ENCODE measurements at places on chromosomes 13 and 19.
A peak's percentile ranks its signal among the peaks of the same experiment; 100 is the strongest.

DNA sequence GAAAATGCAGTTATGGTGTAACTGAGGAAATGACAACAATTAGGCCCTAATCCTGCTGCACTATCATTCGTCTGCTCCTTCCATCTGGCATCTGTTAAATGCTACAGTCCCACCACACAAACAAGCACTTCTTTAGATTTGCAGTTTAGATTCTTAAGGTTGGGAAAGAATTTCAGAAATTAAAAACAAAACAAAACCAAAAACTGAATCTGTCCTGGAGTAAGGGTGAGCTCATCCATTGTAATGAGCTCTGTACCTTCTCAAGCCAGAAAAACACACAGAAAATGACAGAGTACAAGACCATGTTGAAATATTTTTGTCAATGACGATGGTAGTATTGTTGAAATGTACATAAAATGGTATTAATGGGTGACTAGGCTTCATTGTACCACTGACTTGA lies 28.3 kb downstream of the SMAD9 start:
- no peak for DNase-seq

DNA sequence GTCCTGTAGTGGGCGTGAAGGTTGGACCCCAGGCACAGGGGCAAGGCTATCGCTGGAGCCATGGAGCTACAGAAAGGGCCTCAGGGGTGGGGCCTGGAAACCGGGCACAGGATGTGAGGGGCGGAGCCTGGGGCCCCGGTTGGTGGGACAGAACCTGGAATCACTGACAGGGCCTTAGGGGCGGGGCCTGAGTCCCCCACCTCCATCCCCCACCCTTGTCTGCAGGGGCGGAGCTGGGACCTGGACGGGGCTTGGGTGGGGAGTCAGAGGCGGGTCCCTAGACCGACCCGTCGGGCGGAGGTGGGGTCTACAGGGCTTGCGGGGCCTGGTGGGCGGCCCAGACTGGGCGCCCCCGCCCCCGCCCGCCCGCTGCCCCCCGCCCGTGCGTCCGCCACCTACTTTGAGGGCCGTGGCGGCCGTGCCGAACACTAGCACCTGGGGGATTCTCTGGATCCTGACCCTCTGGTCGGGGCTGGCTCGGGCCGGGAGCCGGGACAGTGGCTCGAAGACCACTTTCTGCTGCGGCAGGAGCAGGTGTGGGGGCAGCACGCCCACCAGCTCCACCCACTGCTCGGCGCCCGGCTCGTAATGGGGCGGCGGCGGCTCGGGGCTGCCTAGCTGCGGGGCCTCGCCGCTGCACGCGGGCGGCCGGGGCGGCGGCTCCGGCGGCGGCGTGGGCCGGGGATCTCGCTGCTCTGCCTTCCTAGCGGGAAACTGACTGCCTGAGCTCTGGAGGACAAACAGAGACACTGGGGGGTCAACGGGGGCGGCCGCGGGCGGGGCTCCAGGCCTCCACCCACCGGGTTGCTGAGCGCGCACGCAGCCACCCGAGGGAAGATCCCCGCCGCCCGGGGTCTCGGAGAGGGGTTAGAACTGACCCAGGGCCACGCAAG lies 26.3 kb downstream of the DCAF15 start:
- DNase-seq = peak; percentile 22

GRCh38 chr13:32272021-32272683 lies 43.0 kb downstream of the ZAR1L start:
- no peak for DNase-seq

DNA sequence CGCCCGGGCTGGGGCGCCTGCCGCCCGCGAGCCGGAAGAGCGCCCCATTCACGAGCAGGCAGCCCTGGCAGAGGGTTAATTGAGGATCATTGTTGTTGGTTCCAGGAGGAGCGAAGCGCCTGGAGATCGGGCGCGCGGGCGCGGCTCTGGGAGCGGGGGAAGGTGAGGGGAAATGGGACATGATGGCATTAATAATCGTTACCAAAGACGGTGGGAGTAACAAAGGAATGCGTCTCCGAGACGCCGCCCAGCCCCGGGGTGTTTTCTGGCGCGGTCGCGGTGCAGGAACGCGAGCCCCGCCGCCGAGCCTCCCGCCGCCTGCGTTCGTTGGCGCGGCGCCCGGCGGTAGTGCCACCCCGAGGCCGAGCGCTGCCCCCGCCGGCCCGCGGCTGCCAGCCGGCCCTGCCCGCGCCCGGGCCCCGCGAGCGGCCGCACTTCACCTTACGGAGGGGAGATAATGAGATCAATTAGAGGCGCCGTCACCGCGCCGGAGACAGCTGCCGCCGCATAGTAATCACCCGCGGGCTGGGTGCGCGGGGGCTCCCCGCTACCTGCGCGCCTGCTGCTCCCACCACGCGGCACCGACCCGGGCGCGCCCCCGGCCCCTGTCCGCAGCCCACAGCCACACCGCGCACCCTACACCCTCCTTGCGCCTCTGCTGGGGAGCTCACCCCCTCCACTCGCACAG lies 2.8 kb downstream of the ZNF536 start:
- DNase-seq = no peak

DNA sequence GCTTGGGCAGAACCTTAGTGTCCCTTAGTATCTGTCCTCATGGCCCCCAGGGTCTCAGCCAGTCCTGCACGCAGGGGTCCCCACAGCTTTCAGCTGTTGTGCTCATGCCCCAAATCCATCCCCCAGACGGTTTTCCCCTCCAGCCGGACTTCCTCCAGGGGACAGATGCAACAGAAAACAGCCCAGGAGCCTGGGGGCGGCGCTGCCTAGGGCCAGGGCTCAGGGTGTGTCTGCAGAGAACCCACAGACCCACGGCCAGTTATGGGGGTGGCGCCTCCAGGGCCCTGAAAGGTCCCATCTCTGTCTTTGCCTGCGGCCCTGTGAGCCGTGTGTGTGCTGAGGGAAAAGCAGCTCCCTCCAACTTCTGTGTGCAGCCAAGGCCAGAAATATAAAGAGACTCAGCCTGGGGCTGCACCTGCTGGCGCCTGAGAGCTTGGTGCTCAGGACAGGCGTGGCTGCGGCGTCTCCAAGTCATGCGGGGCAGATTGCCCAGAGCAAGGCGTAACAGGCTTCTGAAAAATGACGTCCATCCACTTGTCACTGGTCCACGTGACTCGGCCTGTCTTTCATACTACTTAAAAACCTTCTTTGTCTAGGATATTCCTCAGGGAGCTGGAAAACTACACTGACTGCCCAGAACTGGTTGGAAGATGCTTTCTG lies 22.1 kb upstream of the F7 start:
- DNase-seq = no peak

- DNase-seq = no peak
Measured at GRCh38 chr13:29817604-29818378, 32.6 kb downstream of the UBL3 start.

- DNase-seq = no peak
Measured at GRCh38 chr19:15563325-15563794, 51.7 kb upstream of the CYP4F8 start.

- DNase-seq = no peak
Measured at GRCh38 chr19:5773276-5773675, 11.3 kb downstream of the PRR22 start.

DNA sequence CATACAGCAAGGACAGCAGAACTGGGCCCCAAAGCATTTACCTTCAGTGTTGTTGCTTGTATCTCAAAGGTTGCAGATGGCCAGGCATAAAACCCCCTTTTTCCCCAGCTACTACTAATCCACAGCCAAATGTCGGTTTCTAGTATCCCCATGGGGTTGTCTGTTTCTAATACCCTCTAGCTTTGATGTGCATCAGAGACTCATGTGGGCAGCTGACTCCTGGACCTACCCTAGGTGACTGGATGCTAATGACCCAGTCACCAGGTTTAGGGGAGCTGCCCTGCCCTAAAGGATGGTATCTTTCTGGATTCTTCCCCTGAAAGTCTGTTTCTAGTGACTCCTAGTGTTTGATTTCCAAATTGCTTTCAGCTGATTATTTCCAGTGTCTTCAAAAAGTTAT lies 23.9 kb downstream of the TJP3 start:
- DNase-seq = no peak

DNA sequence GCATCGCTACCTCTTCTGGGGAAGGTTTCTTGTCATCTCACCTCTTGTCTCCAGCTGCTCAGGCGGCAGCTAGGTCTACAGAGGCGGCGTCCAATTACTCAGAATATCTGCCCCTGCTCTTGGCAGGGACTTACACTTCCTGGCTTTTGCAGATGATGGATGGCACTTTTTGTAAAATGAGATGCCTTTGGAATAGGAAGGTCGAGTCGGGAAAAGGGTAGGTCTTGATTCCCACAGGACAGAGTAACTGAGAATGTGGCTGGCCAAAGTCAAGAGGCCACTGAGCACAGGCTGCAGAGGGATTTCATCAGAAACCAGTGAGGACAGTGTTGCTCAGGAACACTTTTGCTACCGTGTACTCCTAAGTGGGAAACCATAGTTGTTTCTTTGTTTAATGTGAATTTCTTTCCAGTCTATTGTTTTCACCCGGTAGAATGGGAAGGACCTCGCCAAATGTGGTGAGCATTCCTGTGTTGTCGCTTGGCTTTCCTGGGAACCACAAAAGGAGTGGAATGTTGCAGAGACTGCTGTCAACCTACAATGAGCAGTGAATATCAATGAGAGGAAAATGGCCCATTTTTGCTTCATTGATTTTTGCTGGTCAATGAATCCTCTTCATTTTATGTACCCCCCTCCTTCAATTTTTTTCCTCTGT lies 383.7 kb downstream of the HS6ST3 start:
- DNase-seq = no peak

GRCh38 chr13:77827332-77827731 lies 91.3 kb downstream of the EDNRB start:
- DNase-seq = no peak

- DNase-seq = no peak
Measured at GRCh38 chr19:17757125-17757524, 5.8 kb downstream of the FCHO1 start.

- DNase-seq = no peak
Measured at GRCh38 chr19:40335101-40335500, 13.1 kb downstream of the C19orf47 start.

GRCh38 chr19:34310494-34310981 lies 54.5 kb upstream of the GPI start:
- no peak for DNase-seq

- DNase-seq = peak; percentile 71
Measured at GRCh38 chr13:46165485-46166223, 16.3 kb downstream of the LCP1 start.

GRCh38 chr19:43682824-43683661 lies 13.1 kb upstream of the PLAUR start:
- DNase-seq = no peak

DNA sequence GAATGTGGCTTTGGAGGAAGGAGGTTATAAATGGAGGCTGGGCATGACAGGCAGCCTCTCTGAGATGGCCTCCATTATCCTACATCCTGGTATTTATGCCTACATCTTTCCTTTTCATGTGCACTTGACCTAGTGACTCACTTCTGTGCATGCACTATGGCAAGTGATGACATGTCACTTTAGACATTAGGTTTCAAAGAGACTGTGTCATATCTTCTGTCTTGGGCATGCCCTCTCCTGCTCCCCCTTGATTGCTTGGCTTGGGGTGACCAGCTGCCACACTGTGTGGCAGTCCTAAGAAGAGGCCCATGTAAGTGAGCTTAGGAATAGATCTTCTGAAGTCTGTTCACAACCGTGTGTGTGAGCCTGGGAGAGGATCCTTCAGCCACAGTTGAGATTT lies 472.8 kb downstream of the FGF9 start:
- no peak for DNase-seq

Data from CD4-positive, alpha-beta T cell treated with Interleukin-2 at 100 ng/mL for 4 hours (primary cell).